CD4-positive, alpha-beta T cell (primary cell): ENCODE measurements at places on chromosomes 13 and 19. TPM values are rescaled to one million over a fixed set of nuclear protein-coding genes. Genes with fewer than 3 reads are reported as not detected.

The HIPK4 gene
- 0.11 TPM for total RNA-seq

The ZGLP1 gene
- total RNA-seq: 1.6 TPM

The TUBA3C gene
- total RNA-seq: not detected

DNA sequence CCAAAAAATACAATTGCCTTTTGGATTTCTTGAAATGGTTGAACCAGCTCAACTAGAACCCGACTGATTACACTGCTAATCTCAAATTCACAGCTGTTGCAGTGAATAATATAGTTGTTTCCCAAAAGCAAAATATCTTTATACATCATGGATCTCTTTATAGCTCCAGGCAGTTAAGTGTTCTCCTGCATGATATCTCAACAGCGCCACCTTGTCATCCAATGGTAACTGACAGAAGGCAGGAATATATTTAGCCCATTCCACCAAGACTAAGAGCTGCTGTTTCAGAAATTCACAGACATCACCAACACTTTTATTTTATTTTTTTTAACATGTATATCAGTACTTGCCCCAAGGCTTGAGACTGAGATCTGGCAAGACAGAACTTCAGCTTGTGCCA is 1141.0 kb upstream of the PRR20A start:
- no peaks in the 10 kb centered on the region for H3K4me1 ChIP-seq
- H3K27me3 ChIP-seq: no peaks in the 10 kb centered on the region
- H3K4me3 ChIP-seq: no peak overlapping the region
- DNase-seq: no peak
- no peaks in the 10 kb centered on the region for H3K36me3 ChIP-seq
- H3K27ac ChIP-seq: no peak overlapping the region

GRCh38 chr13:99656844-99657381 is 155.6 kb downstream of the TM9SF2 start:
- peaks cover 37% of the 10 kb centered on the region for H3K4me1 ChIP-seq
- peak overlapping the region; percentile 85 for H3K27ac ChIP-seq
- no peak for DNase-seq
- H3K36me3 ChIP-seq: no peaks in the 10 kb centered on the region

- H3K27ac ChIP-seq: no peak overlapping the region
- DNase-seq: no peak
- H3K4me3 ChIP-seq: no peak overlapping the region
- no peaks in the 10 kb centered on the region for H3K4me1 ChIP-seq
- no peaks in the 10 kb centered on the region for H3K36me3 ChIP-seq
Measured at GRCh38 chr19:30557927-30558557, 185.9 kb downstream of the ZNF536 start.

- H3K4me1 ChIP-seq: peaks cover 36% of the 10 kb centered on the region
- no peak overlapping the region for H3K4me3 ChIP-seq
- no peak overlapping the region for H3K27ac ChIP-seq
- peak; percentile 20 for DNase-seq
Measured at GRCh38 chr19:35271546-35271945, 2.8 kb downstream of the USF2 start.

The SCAF1 gene
- 30.6 TPM for total RNA-seq

DNA sequence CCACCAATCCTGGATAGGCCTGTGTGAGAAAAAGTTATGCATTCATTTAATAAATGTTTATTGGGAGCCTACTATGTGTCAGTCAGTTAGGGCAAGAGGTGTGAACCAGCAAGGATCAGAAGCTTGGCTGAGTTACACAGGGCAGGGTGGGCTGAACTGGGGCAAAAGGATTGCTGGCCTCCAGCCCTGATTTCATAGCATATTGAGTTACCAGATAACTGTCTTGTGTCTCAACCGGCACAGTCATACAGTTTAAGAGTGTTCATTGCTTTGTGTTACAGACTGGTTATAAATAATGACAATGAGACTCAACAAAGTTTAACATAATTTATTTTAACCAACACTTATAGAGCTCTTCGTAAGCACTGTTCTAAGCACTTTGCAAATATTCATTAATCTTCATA is 253.8 kb downstream of the DLEU7 start:
- H3K36me3 ChIP-seq: no peaks in the 10 kb centered on the region
- H3K27me3 ChIP-seq: no peaks in the 10 kb centered on the region
- H3K4me3 ChIP-seq: no peak overlapping the region
- no peak for DNase-seq

GRCh38 chr13:40503966-40504591 is 162.4 kb downstream of the FOXO1 start:
- H3K27me3 ChIP-seq: no peaks in the 10 kb centered on the region
- no peak for DNase-seq
- H3K4me3 ChIP-seq: no peak overlapping the region
- peaks cover 22% of the 10 kb centered on the region for H3K4me1 ChIP-seq
- H3K36me3 ChIP-seq: no peaks in the 10 kb centered on the region
- H3K27ac ChIP-seq: no peak overlapping the region

DNA sequence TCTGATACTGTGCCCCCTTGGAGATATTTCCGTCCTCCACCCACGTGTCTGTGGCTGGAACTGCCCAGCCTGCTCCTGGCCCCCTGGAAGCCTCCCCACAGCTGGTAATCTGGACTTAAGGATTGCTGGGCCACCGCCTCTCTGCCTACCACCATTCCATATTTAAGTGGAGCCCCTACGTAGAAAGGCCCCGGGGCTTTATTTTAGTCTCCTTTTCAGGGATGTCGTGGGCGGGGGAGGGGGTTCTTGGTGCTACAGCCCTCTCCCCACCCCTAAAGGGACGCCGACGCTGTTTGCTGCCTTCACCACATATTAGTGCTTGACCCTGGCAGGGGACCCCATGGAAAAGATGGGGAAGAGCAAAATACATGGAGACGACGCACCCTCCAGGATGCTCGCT is 2.7 kb upstream of the NOP53 start:
- H3K36me3 ChIP-seq: peaks cover 5% of the 10 kb centered on the region
- DNase-seq: no peak
- H3K4me3 ChIP-seq: peak overlapping the region; percentile 66

DNA sequence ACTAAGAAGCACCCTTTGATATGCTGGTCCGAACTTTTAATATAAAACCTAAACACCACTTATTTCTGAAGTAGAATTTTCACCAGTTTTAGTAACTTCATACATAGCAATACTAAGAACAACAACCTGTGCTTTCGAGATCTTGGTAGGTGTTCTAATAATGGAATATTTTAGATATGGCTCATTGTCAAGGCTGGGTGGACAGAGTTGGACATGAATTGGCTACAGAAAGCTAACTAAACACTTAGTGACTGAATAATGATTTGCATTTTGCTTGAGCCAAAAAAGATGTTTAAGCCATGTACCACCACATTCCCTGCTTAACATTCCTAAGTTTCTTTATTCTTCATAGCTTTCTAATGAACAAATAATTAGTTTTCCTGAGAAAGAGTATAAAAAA is 344.3 kb upstream of the SGCG start:
- H3K4me3 ChIP-seq: no peak overlapping the region
- no peak for DNase-seq
- no peaks in the 10 kb centered on the region for H3K36me3 ChIP-seq

DNA sequence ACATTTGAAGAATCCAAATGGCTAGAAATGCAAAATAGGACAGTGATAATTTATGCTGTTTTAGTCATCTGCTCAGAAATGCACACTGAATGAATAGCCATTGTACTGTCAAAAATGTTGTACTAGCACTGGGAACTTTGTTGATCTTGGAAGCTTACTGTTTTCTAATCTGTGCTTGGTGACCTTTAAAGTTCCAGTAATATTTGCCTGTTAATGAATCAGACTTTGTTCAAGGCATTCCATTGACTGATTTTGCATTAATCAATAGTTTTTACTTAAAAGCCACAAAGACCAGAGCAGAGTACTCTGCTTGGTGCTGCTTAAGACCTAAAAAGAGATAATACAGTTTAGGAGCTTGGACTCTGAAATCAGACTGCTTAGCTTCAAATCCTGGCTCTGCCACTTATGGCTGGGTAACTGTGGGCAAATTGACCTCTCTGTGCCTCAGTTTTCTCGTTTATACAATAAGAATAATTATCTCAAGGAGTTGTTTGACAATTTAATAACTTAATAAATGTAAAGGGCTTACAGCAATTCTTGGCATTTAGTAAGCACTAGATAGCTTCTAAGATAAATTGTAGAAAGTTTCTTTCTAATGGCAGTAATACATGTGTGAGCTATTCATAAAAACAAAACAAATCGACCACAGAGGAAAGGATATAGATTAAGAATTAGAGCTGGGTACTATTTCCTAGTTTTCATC is 4.6 kb upstream of the SLAIN1 start:
- H3K36me3 ChIP-seq: no peaks in the 10 kb centered on the region
- no peak overlapping the region for H3K27ac ChIP-seq
- DNase-seq: no peak
- H3K4me1 ChIP-seq: peaks cover 11% of the 10 kb centered on the region

- H3K27ac ChIP-seq: peak overlapping the region; percentile 65
- DNase-seq: no peak
- no peaks in the 10 kb centered on the region for H3K27me3 ChIP-seq
- H3K36me3 ChIP-seq: peaks cover 5% of the 10 kb centered on the region
- no peak overlapping the region for H3K4me3 ChIP-seq
Measured at GRCh38 chr19:2333027-2333806, 4.7 kb downstream of the SPPL2B start.

- H3K27me3 ChIP-seq: no peaks in the 10 kb centered on the region
- H3K27ac ChIP-seq: no peak overlapping the region
- H3K4me3 ChIP-seq: no peak overlapping the region
Measured at GRCh38 chr19:4704317-4704673, 19.3 kb downstream of the DPP9 start.

The CIRBP gene
- 628 TPM for total RNA-seq

The PEAK3 gene
- not detected for total RNA-seq

DNA sequence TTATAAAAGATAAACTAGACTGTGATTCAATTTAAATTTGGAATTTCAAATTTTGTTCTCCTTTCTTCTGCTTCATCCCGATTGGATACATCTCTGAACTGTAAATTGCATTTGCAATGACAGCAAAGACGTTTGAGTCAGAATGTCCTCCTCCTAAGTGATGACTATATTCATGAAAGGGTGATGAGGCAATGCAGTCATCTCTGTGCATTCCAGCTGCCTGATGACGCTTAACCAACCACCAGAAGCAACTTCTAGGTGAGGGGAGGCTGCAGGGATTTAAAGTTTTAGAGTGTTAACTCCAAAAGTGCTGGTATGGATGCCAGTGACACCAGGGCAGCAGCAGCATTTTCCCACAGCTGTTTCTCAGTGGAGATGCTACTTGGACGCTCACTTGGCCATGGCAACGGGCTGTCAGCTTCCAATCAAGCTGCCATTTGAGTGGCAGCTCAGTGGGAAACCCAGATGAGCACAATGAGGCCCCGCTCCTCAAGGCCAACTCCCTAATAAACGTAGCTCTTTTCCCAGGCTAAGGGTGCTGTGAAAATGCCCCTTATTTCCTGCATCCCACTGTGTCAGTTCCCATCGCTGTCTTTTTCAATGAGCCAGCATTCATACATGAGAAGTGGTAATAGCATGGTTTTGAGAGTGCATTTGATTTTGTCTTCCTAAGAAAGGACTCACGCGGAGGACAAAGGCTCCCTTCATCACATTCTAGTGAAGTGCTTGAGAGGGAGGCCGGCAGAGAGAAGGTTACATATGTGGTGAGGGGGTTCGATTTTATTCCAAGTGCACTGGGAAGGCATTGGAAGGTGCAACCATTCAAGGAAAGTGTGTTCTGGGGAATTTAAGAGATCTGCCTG is 45.2 kb upstream of the AMER2 start:
- H3K36me3 ChIP-seq: no peaks in the 10 kb centered on the region
- H3K4me1 ChIP-seq: no peaks in the 10 kb centered on the region
- H3K27ac ChIP-seq: no peak overlapping the region
- H3K27me3 ChIP-seq: no peaks in the 10 kb centered on the region
- no peak overlapping the region for H3K4me3 ChIP-seq
- no peak for DNase-seq

The KLHL1 gene
- not detected for total RNA-seq

DNA sequence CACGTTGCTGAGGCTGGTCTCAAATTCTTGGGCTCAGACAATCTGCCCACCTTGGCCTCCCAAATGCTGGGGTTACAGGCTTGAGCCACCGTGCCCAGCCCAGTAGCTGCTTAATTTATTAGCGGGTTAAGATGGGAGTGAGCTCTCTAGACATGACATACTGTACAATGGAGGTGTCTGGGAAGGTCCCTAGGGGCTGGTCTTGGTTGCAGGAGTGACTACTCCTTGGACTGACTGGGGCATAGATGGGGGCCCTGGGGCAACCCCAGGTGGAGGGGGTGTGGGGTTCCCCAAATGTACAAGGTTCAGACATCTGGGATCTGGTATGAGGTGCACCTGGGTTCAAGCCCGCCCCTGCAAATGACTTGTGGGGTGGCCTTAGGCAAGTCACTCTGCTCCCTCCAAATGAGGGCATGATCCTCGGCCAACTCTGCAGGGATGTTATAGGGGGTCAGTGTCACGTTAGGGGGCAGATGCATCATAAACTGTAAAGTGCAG is 12.8 kb downstream of the CIB3 start:
- H3K36me3 ChIP-seq: peaks cover 20% of the 10 kb centered on the region
- no peak overlapping the region for H3K27ac ChIP-seq
- DNase-seq: no peak
- peaks cover 5% of the 10 kb centered on the region for H3K4me1 ChIP-seq
- no peak overlapping the region for H3K4me3 ChIP-seq

The ELSPBP1 gene
- total RNA-seq: not detected

GRCh38 chr13:50417597-50417996 is 402.4 kb downstream of the KCNRG start:
- H3K36me3 ChIP-seq: no peaks in the 10 kb centered on the region

GRCh38 chr19:4328243-4328990 is 10.2 kb downstream of the STAP2 start:
- peak overlapping the region; percentile 61 for H3K4me3 ChIP-seq
- H3K27ac ChIP-seq: no peak overlapping the region
- peak; percentile 85 for DNase-seq
- peaks cover 31% of the 10 kb centered on the region for H3K4me1 ChIP-seq
- H3K36me3 ChIP-seq: no peaks in the 10 kb centered on the region
- no peaks in the 10 kb centered on the region for H3K27me3 ChIP-seq
